AG10803 (cell line): ENCODE measurements at places on chromosomes 5 and 9.

- DNase-seq, result no peak
Measured at GRCh38 chr5:39761199-39761950, 336.6 kb upstream of the DAB2 start.

DNA sequence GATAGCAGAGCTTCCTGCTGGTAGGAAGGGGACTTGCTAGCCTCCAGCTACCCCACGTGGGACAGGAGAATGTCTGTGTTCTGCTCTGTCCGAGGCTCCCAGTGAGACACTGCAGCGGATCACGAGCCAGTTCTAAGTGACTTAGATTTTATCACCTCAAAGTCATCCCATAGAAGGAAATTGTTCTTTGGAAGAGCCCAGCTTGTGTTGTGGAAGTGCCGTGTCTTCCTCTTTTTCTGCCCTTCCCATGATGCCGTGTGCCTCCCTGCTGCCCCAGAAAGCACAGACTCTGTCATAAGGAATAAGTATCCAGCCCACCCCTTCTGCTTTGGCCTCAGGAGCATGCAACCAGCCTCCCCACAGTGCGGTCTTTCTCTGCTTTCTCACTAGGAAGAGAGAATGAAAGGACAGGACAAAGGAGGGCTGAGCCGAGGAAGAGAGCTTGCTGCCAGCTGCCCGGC is 35.6 kb downstream of the RUFY1 start:
- no peak for DNase-seq

GRCh38 chr9:121885345-121885901 is 207.7 kb downstream of the TTLL11 start:
- DNase-seq, result no peak

- no peak for DNase-seq
Measured at GRCh38 chr5:137761566-137761965, 7.4 kb upstream of the HNRNPA0 start.

DNA sequence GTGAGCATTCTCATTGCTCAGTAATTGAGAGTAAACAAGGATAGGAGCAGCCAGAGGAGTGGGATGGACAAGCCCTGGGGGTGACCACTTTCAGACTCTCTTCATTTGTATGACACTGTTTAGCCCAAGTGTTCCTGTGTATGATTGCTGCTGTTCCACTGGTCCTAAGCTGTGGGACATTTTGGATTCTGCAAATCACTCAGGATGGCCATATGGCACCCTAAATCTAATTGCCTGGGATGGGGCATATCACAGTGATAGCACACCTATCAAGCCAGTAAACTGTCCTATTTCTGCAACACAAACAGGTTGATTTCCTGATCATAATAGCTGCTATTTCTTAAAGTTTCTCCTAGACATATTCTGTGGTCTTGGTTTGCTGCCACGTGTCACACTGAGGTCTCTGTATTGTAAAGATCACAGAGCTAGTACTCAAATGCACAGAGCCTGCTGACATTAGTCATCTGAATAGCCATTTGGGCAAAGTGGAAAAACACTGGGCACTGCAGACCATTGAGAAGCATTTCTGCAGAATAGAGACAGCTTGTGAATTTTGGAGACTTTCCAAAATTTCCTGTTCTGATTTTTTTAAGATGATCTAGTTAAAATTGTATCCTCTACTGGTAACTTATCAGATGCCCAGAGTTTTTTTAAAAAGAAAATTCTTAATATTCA is 320.2 kb downstream of the RFX3 start:
- DNase-seq, result no peak

GRCh38 chr5:173420108-173420507 is 91.9 kb upstream of the STC2 start:
- peak; percentile 30 for DNase-seq

- DNase-seq, result no peak
Measured at GRCh38 chr5:74552101-74552500, 88.4 kb downstream of the ENC1 start.
